ENCODE measurements at places on chromosomes 6 and 20.

DNA sequence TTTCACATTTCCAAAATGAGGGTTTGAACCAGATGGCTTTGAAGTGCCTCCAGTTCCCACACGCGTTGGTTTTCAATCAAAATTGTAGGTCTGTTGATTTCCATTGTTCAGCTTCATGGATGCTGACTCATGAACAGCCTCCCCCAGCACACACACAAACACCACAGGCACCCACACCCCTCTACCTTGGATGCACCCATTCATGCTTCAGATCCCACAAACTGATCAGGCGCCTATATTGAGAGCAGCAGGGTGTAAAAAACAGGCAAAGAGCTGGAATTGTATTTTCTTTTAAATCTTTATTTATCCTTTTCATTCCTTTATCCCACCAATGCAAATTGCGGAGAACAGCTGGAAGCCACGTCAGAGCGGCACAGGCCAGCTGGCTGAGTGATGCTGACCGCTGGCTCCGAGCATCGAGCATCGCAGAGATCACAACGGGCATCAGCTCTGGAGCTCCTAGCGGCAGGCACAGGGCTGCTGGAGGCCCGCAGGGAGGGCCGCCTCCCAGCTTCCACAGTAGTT, 29.3 kb upstream of the TBC1D7 start:
- no peak for DNase-seq

GRCh38 chr20:17500271-17500670, 30.9 kb downstream of the BFSP1 start:
- DNase-seq: no peak

- no peak for DNase-seq
Observed at GRCh38 chr6:157669747-157670216, 153.3 kb upstream of the SNX9 start.

DNA sequence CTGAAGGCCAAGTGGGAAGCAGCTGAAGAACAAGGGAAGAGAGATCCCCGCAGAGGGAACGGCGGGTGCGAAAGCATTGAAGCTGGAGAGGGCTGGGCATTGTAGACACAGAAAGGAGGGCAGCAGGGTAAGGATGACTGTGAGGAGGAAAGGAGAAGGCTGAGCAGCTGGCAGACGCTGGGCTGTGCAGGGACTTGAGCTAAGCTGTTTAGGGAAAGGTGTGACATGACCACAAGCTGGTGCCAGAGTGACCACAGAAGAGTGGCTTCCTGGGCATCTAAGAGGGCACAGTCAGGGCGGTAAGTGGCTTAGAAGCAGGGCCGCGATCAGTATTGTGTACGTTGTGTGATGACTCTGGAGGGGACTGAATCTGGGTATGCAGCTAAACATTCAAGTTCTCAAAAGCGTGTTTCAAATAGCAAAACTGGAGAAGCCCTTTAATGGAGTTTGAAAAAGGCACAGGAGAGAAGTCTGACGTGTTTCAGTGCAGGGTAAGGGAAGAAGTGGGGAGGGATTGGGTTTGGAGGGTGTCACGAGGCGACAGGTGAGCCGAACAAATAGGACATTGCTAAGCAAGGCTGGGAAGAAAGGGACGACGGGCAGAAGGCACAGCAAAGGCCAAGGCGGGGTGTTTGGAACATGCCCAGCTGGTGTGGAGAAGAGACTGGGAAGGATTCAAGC, 46.1 kb upstream of the ARFGEF2 start:
- no peak for DNase-seq

DNA sequence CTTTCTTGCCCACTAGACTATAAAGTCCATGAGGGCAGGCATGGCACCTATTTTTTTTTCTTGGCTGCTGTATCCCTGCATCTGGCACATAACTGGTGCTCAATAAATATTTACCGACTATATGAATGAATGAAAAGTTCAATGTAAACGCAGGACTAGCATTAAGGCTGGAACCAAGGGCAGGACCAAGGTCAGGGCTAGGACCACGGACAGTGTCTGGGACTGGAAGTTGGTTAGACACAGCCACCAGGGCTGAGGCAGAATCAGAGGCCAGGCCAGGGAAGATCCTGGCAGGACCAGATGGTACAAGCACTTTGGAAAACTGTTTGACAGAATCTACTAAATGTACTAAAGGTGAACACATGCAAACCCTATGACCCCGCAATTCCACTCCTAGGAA, 3.7 kb downstream of the TNXB start:
- no peak for DNase-seq

GRCh38 chr6:38955861-38956260, 92.7 kb upstream of the GLP1R start:
- DNase-seq: no peak

DNA sequence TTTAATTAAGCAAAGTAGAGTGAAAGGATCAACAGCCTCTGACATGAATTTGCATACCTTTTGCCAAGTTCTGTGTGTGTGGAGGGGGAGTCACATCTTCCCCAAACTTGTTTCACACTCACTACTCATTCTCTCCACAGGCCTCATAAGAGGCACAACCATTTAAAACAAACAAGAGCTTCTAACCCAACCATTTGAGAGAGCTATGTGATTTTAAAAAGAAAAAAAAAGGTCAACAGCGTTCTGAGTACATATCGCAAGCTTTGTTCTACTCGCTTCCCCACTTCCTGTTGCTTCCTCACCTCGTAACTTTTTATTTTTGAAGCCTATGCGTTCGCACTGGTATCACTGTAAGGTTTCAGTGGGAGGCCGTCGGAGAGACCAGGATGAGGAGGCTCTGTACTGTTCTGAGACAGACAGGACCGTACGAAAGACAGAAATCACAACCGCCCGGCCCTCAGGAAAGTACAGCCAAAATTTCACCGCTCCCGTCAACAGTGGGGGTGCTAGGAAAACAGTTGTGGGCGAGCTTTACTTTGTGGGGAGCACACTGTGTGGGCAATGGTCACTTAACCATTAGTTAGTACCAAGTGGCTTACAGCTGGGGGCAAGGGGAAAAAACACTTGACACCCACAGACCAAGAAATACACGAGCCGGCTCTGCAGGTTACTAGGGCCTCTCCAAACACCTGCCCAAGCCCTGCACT, 61.3 kb downstream of the TRERF1 start:
- DNase-seq: no peak

- no peak for DNase-seq
Observed at GRCh38 chr6:53062169-53062539, 3.0 kb upstream of the FBXO9 start.
